ENCODE measurements at places on chromosomes 3 and 15.

DNA sequence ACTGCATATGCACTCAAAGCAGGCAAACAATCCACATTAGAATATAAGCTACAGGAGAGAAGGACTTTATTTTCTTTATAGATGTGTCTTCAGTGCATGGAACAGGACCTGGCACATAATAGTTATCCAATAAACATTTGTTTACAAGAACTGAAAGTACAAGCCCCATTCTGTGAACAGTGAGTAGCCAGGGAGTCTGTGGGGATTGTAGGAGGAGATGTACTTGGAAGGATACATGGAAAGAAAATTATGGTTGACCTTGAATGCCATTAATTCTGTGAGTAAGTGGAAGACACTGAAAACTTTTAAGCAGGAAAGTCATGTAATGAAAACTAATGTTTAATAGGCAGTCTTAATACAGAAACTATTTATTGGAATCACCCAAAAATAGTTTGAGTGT lies 28.3 kb downstream of the MASP1 start:
- no peak for DNase-seq

GRCh38 chr15:61798631-61799030 lies 261.6 kb downstream of the VPS13C start:
- no peak for DNase-seq

DNA sequence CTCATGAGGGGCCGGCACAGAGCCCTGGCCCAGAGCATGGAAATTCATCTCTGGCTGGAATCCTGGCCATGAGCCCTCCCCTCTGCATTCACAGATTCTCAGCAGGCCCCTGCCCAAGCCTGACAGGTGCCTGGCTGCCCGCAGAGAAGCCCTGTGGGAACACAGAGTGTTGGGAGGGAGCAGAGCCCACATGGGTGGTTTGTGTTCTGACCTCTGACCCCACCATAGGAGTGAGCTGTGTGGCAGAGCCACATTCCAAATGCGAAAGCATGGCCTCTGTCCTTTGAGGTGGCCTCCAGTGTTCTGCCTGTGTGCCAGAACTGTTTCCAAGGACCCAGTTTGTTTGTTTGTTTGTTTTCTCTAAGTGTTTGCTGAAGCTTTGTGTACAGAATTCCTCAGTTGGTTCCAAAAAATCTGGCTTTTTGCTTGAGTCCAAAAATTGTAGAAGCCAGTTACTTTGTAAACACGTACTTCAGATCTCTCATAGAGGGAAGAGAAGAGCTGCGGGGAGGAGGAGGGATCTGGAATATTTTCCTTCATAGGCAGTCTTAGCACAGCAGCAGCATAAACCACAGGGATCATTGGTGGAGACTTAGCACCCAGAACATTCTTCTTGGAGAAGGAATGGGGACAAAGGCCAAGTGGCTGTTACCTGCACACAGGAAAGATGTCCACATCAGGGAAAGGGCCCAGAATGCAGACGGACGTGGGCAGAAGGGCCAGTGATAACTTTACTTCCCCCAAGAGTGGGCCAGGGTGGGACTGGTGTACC lies 36.0 kb downstream of the GRAMD2A start:
- DNase-seq, result no peak

DNA sequence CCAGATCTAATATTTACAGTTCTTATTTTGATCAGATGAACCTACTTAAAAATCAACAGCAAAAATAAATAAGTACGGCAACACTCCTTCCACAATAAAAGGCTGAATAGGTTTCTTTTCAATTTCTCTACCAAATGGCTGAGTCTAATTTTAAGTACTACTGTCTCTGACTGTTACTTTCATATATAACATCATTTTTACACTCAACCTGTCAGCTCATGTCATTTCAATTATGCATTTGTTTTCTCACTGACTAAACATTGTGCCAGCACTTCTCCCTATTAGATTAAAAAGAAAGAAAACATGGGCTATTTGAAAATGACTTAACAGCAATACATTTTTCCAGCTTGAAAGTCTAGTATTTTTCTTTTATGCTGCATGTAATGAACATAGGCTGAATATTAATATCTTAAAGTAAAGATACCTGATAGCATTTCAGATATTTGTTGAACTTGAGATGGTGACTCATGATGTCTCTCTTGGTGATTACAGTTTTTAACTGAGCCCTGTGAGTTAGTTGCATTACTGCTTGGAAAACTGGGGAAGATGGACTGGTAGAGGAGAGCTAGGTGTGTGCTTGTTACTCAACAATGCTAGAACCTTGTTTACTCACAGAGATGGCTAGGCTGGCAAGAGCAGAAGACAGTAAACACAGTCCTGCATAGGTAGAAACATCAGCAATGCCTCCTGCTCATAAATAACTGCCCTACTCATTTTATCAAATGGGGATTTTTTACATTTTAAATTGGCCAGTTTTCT lies 73.9 kb downstream of the PEX5L start:
- no peak for DNase-seq

GRCh38 chr15:45156744-45157455 lies 27.1 kb downstream of the DUOX1 start:
- DNase-seq, result no peak

DNA sequence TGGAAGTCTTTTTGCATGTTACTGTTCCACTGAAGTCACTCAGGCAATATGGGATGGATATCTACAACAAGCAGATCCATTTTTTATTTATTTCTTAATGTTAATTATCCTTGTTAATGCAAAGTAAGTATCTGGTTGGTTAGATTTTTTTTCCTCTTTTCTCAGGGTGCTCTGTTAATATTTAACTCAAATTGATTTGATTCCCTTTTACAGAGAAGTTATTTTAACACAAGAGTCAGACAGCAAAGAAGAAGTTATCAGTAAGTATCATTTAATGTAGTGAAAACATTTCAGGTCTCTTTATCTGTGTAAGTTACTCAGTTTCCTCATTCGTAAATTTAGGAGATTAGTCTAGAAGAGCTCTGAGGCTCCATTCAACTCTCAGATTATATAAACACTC lies 34.3 kb downstream of the TBC1D23 start:
- no peak for DNase-seq

GRCh38 chr3:69710153-69710977 lies 28.9 kb upstream of the MITF start:
- DNase-seq, result no peak

DNA sequence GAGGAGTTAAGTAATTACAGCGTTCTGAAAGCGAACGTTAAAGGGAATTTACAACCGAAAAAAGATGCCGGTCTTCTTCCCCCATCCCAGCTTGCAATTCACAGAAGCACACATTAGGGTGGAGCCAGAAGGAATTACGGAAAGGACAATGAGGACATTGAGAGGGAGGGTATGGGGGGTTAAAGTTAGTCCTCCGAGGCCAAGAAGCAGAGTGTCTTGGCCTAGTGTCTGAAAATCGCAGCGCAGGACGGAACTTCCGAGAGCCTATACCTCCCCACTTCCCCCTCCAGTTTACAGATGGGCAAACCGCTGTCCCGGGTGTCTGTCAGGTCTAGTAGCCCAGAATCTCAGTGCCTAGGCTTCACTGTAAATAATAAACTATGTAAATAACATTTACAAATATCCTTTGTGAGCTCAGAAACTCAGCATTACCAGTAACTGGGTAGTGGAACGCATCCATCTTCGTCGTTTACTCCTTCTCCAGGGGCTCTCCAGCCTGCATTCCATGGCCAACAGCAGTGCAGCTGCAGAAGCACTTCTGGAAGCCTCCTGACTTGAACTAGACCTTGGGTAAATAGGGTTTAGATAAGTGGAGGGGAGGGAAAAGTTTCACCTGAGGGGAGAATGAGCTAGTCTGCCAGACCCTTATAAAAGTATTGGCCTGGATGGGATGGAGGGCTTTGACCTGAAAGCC lies 922 bp downstream of the ADPRH start:
- no peak for DNase-seq

DNA sequence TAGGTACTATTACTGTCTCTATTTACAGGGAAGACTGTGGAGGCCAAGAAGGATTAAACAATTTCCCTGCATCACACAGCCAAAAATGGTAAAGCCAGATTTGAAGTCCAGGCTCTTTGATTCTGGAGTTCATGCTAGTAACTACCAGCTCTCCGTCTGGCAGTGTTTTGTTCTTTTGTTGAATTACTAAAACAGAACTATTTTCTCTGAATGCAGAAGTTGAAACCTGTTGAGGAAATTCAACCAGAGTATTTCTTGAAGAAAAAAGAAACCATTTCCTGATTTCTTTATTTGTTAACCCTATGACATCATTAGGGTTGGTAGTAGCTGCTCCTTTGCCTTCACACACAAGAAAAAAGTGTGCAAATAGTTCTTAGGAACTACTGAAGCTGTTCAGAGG lies 34.3 kb downstream of the CRTC3 start:
- no peak for DNase-seq

- DNase-seq, result no peak
Observed at GRCh38 chr3:3194861-3195260, 15.4 kb upstream of the CRBN start.

GRCh38 chr15:101126618-101127505 lies 125.0 kb downstream of the CHSY1 start:
- no peak for DNase-seq

GRCh38 chr3:195255571-195256501 lies 15.1 kb downstream of the XXYLT1 start:
- no peak for DNase-seq

DNA sequence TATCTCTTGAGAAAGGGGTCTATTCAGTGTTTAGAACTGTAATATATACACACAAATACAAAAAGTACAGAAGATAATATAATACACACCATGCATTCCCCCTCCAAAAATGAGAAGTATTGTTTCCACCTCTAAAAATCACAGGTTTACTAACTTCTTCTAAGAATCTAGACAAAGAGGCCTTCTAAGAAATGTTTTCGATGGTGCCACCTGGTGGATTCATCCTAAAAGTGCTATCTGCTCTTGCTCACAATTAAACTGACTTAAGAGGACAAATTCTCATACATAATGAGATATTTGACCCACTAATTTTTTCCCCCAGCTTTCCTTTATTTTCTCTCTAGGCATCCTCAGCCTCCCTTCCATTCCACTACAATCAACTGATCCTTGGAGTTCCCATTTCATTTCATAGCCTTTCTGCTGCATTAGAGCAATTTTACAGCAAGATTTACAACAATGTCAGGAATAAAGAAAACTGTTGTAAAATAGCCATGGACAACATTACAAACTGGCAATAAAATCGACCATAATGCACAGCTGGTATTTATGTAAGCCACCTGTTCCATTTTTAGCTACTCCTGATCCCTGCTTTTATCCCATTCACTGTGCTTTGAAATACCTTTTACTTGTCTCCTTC lies 124.6 kb downstream of the ARRDC4 start:
- peak; percentile 21 for DNase-seq

GRCh38 chr15:51966192-51966591 lies 5.4 kb downstream of the LEO1 start:
- no peak for DNase-seq

DNA sequence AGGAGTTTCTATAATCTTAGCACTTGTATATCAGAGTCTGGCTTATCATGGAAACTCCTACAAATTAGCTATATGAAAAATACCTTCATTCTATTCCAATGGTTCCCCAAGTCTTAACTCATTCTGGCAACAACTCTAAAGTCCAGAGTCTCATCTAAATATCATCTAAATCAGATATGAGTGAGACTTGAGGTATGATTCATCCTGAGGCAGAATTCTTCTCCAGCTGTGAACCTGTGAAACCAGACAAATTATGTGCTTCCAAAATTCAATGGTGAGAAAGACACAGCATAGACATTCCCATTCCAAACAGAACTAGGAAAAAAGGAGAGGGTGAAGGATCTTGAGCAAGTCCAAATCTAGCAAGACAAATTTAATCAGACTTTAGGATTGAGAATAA lies 138.8 kb downstream of the THRB start:
- no peak for DNase-seq

Measured in activated naive CD4-positive, alpha-beta T cell treated with anti-CD3 and anti-CD28 coated beads, Interleukin-2, amount 50 U/mL, for 16 hours (primary cell).